Progenitor cell of endocrine pancreas (in vitro differentiated cells): ENCODE measurements at places on chromosomes 2 and 18. TPM values are rescaled to one million over a fixed set of nuclear protein-coding genes. Genes with fewer than 3 reads are reported as not detected.

SIGLEC15 gene
- not detected in 2 replicates for total RNA-seq

PLB1 gene
- 0.65 and 0.78 TPM in 2 replicates for total RNA-seq

PDE1A gene
- total RNA-seq = 2.9 and 3.3 TPM in 2 replicates

MPPE1 gene
- total RNA-seq = 27.4 and 37.4 TPM in 2 replicates

LIMS4 gene
- 0.74 and 1.4 TPM in 2 replicates for total RNA-seq

- no peak for DNase-seq
Measured at GRCh38 chr2:108446703-108447102, 2.3 kb upstream of the GCC2 start.

GRCh38 chr2:176174382-176174823 is 14.1 kb upstream of the HOXD1 start:
- no peak for DNase-seq

GRCh38 chr18:54316071-54316820 is 41.4 kb downstream of the STARD6 start:
- DNase-seq = no peak

GRCh38 chr2:62663411-62663810 is 42.1 kb upstream of the EHBP1 start:
- DNase-seq = no peak

DNA sequence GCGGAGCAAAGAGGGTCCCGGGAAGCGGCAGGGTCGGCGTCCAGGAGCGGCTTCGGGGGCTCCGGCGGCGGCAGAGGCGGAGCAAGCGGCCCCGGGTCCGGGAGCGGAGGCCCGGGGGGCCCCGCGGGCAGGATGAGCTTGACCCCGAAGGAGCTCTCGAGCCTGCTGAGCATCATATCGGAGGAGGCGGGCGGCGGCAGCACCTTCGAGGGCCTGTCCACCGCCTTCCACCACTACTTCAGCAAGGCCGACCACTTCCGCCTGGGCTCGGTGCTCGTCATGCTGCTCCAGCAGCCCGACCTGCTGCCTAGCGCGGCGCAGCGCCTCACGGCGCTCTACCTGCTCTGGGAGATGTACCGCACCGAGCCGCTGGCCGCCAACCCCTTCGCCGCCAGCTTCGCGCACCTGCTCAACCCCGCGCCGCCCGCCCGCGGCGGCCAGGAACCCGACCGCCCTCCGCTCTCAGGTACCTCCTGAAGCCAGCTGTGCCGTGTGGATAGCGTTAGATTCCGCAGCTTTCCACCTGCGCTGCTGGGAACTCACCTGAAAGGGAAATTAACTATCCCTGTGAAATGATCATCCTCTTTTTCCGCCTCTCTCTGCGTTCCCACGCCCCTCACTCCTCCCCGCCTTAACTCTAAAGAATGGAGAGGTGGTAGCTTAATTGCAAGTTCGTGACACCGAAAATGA is 472 bp downstream of the CNOT11 start:
- DNase-seq = peak; percentile 48

DNA sequence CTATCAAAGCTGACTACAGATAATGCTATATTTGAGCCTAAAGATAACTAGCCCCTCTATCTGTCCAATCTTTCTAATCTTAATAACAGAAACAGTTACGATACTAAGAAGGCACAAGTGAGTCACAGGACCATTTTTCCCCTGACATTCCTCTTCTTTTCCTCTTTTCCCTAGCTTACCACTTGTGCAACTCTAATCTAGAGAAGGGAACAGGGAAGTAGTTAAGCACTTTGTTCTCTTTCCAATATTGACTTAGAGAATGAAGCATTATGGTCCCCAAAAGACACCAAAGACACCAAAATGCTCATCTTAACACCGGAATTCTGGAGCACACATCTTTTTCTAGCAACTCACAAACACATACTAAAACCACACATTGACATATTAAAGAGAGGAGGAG is 1.8 kb downstream of the PDE11A start:
- DNase-seq = no peak

GRCh38 chr2:44746856-44747615 is 194.5 kb upstream of the SIX3 start:
- no peak for DNase-seq

DNA sequence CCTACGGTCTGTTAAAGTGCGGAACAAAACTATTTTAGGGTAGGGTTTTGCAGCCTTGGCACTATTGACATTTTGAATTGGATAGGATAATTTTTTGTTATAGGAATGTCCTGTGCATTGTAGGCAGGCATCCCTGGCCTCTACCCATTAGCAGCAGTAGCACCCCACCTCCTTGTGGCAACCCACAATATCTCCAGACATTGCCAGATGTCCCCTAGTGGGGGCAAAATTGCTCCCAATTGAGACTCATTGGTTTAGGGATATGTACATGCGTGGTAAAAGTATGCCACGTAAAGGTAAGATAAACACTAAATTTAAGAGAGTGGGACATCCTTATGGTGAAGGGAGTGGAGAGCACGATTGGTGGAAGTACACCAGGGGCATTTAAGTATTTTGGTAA is 4.6 kb downstream of the MIB1 start:
- DNase-seq = no peak

DNA sequence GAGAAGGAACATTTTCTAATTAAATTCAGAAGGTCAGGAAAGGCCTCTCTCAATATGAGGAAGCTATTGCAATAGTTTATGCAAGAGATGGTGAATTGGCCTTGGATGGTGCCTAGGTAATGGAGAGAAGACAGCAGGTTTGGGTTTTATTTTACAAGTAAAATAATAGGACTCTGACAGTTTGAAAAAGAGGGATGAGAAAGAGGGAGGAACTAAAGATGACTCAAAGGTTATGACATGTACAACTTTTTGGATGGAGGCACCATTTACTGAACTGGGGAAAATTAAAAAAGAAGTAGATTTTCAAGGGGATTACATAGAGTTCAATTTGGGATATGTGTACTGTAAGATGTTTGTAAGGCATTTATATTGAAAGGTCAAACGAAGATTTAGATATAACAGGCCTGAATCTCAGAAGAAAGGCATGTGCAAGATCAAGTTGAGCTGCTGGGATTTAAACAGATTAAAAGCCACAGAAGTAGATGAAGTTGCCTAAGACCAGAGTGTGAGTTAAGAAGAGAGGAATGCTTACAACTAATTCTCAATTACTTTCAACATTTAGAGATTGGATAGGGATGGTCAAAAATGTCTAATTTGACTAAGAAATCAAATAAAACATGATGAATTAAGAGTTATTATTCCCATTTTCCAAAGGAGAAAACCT is 12.3 kb upstream of the ASNSD1 start:
- DNase-seq = no peak

GRCh38 chr2:224173210-224173609 is 134.1 kb upstream of the SERPINE2 start:
- DNase-seq = no peak

DNA sequence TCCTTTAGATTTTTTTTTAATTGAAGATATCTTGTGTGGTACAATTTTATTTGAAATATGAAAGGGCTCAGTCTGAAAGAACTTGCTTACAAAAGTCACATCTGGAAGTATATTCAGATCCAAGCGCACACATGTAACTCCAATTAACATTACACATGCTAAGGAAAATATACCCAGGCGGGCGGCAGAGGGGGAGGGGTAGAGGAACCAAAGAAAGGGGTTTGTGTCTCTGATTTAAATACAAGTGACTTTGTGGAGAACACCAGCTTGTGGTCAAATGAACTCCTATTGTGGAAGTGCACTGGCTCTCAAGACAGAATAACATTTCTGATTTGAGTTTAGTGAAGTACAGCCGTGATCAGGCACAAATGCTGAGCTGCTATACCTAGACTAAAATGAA is 280.2 kb upstream of the SOX11 start:
- DNase-seq = no peak

DNA sequence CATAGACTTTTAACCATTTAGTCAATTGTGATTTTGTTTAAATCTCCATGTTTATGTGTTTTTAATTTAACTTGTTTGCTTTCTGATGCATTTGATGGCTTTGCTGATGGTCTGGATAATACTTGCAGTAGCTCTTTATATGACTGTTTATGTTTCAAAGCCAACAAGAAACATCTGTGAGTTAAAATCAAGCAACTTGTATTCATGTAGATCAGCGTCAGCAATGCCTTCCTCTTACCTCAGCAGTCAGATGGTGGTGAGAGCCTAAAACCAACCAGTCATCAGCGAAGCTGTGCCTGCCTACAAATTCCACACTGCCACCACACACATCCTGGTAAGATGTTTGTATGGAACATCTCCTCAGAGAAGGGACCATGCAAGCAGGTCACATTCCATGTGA is 231.9 kb downstream of the PTGR3 start:
- DNase-seq = no peak

DNA sequence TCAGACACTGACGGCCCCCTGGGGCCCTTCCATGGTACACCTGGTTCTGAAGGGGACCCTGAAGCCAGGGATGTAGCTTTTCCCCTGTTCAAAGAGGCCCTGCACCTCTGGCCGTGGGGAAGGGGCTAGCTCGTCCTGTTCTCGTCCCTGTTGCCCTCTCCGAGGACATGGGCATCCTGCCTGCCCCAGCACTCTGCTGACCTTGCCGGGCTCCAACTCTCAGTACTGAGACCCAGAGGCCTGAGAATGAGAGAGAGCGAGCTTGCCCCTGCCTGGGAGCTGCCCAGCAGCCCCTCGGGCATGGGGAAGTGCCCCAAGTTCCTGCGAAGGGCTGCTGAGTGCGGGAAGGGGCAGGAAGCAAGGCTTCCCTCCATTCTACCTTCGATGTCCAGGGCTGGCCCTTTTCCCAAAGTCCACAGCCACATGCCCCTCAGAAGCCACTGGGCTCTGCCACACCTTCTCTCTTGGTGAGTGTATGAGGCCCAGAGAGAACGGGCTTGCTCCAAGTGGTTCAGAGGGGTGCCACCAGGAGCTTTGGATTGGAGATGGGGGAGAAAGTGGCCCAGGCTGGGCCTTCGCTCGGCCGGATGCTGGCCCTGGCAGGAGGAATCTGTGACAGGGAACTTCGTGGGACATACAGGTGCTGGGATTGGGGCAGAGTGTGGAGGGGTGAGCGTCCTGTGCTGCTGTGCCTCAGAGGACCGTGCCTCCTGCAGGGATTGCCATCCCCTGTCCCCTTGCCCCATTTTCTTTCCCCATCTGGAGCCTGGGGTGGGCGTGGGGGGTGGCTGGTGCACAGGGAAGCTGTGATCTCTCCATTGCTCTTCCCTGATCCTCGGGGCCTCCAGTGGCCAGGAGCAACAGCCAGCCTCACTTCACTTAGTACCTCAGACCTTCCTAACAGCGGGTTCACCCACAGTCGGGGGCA is 50.8 kb downstream of the KCNIP3 start:
- DNase-seq = no peak

GRCh38 chr2:240960971-240961876 is 37.2 kb upstream of the SNED1 start:
- peak; percentile 9 for DNase-seq

DNA sequence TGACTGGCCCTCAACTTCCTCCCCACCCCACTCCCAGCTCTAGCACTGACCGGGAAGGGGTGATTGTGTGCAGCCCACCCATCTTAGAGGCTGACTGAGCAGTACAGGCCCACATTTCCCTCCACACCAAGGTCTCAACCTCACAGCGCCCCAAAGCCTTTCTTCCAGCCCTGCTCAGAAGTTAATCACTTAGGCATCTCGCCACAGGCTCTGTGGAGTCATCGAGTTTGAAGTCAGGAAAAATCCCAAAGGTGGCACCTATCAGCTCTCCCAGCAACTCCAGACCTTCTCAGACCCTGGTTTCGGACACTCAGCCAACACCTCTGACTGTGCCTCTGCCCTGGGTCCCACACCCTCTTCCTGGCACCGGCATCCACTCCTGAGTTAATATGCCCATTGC is 43.0 kb upstream of the GLI2 start:
- DNase-seq = no peak

DNA sequence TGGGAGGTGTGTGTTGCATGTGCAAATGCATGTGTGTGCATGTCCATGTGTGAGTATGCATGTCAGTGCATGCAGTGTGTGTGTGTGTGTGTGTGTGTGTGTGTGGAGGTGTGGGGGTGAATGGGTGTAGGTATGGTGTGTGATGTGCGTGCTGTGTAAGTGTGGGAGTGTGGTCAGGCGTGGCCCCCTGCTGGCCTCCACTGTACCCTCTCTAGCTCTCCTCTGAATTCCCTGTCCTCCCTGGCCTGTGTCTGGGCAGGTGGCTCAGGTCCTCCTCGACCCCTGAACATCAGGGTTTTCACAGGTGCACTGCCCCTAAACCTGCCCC is 230.2 kb downstream of the CELF4 start:
- no peak for DNase-seq

- DNase-seq = no peak
Measured at GRCh38 chr18:24582771-24583170, 122.3 kb downstream of the HRH4 start.

DNA sequence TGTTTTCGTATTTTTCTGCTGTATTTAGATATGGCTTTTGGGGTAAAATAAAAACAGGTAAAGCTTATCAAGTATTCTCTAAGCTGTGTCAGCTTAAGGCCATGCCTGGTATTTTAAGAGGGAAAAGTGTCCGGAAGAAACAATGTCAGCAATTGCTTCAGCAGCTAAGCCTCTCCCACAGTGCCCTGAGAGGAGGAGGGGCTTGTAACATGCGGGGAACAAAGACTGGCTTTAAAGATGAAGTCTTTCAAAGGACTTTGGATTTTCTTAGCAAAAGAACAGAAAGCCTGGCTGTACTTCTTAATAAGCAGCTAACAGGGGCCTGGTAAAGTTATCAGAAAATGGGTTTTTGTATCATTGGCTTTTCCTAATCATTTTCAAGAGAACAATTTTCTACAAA is 102.8 kb downstream of the PXDN start:
- DNase-seq = no peak

DNA sequence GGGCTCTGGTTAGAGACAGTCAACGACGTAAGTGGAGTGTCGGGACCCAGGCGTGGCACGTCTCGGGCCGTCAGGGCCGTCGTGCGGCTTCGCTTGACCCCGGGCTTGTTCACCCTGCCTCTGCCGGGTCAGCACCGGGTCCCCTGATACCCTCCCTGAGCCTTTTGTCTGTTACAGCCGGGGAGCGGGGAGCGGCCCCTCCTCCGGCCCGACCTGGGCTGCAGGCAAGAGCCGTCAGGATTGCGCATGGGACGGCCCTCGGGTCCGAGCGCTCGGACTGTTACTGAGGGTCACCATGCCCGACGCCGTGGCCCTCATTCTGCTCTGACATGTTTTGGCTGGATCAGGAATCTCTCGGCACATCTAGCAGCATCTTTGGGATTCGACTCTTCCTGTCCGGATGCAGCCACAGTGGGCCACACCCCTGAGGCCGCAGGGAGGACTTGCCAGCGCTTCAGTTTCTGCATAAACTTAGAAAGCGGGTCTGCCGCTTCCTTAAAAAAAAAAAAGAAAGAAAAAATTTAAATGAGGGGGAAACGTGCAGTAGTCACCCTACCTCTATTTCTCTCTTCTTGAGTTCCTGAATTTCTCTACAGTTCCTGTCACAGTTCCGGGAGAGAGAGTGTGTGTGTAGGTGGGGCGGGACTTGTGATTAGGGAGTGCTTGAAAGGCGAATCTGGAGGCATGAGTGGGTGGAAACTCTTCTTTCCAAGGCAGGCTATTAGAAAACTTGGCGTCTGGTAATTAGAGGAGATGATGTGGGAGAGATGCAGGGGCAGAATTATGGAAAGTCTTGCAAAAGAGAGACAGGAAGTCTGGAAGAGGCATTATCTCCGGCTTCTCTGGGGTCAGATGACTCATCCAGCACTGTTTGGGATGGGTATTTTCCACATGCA is 909 bp downstream of the TMEM87B start:
- DNase-seq = no peak
